Nephron progenitor cell (in vitro differentiated cells): ENCODE measurements at places on chromosomes 4 and X.

DNA sequence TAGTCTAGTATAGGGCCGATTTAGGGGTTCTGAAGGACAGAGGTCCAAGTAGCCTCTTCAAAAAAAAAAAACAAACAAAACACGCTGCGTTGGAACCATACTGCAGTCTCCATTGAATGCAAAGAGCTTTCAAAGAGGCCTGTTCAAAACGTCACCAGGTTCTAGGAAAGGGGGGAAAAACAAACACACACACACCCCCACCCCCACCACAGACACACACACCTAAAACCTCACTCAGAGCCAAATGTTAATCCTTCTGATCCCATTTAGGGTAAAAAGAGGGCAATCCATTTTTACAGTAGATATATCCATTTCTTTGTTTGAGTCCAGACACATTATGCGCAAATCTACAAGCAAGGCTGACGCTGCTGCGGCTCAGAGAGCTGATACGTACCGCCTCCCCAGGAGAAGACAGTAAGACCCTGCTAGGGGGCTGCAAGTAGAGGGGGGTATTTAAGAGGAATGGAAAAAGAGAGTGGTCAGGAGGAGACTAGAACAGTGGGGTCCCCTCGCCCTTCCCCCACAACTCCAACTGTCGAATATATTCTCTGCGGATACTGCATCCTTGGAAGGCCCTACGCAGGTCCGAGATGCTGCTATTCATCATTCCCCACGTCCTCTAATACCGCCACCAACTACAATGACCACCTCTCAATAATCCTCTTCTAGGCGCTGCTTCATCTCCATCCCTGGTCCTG is 1.3 kb downstream of the NKRF start:
- peak overlapping the region; percentile 85 for H3K27ac ChIP-seq
- H3K27me3 ChIP-seq, result peaks cover 27% of the 10 kb centered on the region
- no peak for DNase-seq
- H3K4me3 ChIP-seq, result peak overlapping the region; percentile 95

- peak; percentile 76 for DNase-seq
- H3K4me3 ChIP-seq, result peak overlapping the region; percentile 98
- H3K36me3 ChIP-seq, result no peaks in the 10 kb centered on the region
- H3K27ac ChIP-seq, result peak overlapping the region; percentile 100
- H3K27me3 ChIP-seq, result peaks cover 7% of the 10 kb centered on the region
- H3K4me1 ChIP-seq, result peaks cover 40% of the 10 kb centered on the region
These were observed 570 bp downstream of the WDR44 start for GRCh38 chrX:118346258-118347094.

- H3K27ac ChIP-seq, result no peak overlapping the region
- H3K27me3 ChIP-seq, result peaks cover 21% of the 10 kb centered on the region
- no peaks in the 10 kb centered on the region for H3K36me3 ChIP-seq
- DNase-seq, result no peak
These were observed 24.3 kb upstream of the ZNF330 start for GRCh38 chr4:141196227-141196933.

- H3K4me3 ChIP-seq, result peak overlapping the region; percentile 28
- peaks cover 9% of the 10 kb centered on the region for H3K4me1 ChIP-seq
- DNase-seq, result no peak
- H3K27ac ChIP-seq, result no peak overlapping the region
- peaks cover 60% of the 10 kb centered on the region for H3K27me3 ChIP-seq
These were observed 1.0 kb downstream of the GAB3 start for GRCh38 chrX:154749856-154750255.

GRCh38 chr4:1201851-1202525 is 29.6 kb upstream of the SPON2 start:
- DNase-seq, result no peak
- no peak overlapping the region for H3K4me3 ChIP-seq
- H3K27me3 ChIP-seq, result peaks cover 4% of the 10 kb centered on the region

DNA sequence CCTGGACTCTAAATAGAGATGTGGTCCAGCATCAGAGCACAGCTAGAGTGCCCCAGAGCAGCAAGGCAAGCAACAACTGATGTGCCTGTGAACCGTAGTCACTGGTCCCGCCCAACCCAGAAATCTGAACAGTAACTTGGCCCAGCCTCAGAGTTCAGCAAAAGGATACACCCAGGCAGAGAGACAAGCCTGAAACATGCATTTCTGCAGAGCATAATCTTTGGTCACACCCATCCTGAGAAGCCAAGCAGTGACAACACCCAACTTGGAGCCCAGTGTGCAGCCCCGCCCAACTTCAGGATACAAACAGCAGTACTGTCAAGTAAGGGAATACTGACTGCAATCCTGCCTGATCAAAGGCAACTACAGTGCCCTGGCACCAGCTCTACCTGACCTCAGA is 78.9 kb downstream of the CCDC160 start:
- no peaks in the 10 kb centered on the region for H3K4me1 ChIP-seq
- H3K27me3 ChIP-seq, result no peaks in the 10 kb centered on the region
- H3K36me3 ChIP-seq, result no peaks in the 10 kb centered on the region
- DNase-seq, result no peak

DNA sequence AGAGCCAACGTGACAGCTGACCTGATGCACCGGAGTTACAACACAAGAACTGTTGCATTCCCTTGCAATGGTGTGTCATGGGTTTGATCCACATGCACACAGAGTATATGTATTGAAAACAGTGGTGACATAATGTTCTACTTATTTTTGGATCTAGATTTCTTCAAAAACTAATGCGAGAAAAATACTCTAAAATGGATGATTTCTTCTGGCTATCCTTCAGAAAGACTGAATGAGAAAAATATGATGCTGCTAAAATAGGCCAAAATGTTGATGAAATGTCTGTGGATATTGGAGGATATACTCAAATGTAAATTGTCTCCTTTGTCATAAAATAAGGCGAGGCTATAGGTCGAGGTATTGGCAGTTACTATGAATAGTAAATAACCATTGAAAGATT is 30.4 kb downstream of the LIMCH1 start:
- H3K27me3 ChIP-seq, result no peaks in the 10 kb centered on the region
- H3K4me3 ChIP-seq, result no peak overlapping the region
- H3K27ac ChIP-seq, result no peak overlapping the region
- DNase-seq, result no peak
- H3K36me3 ChIP-seq, result no peaks in the 10 kb centered on the region

DNA sequence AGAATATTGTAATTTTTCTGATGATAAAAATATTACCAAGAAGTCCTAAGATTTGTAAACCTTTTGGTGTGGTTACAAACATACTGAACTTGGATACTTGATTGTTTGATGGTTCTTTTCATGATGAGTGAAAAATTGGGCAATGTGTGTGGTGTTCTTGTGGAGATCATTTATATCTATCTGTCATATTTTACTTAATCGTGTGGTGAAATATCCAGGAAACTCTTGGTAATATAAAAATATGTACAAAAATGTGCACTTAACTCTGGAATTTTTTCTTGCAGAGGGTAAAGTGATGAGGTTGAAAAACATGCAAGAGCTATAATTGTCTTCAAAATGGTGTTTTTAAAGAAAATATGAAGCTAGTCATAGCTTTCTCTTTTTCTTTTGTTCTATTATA is 2.8 kb downstream of the DCUN1D4 start:
- peaks cover 57% of the 10 kb centered on the region for H3K4me1 ChIP-seq
- no peak for DNase-seq
- peaks cover 7% of the 10 kb centered on the region for H3K27me3 ChIP-seq
- peak overlapping the region; percentile 91 for H3K4me3 ChIP-seq
- H3K27ac ChIP-seq, result no peak overlapping the region

DNA sequence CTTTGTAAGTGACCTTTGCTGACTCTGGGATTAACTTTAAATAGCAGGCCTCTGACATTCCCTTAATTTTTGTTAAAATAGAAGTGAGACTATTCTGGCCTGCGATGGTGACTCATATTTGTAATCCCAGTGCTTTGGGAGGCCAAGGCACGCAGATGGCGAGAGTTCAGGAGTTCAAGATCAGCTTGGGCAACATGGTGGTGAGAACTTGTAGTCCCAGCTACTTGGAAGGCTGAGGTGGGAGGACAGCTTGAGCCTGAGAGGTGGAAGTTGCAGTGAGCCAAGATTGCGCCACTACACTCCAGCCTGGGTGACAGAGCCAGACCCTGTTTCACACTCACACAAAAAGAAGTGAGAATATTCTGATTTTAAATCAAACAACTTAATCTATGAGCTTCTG is 27.3 kb downstream of the ZNF330 start:
- H3K27me3 ChIP-seq, result peaks cover 4% of the 10 kb centered on the region
- no peak overlapping the region for H3K4me3 ChIP-seq
- no peak for DNase-seq
- no peaks in the 10 kb centered on the region for H3K36me3 ChIP-seq

- no peaks in the 10 kb centered on the region for H3K4me1 ChIP-seq
- H3K27me3 ChIP-seq, result peaks cover 40% of the 10 kb centered on the region
- no peak overlapping the region for H3K27ac ChIP-seq
- no peaks in the 10 kb centered on the region for H3K36me3 ChIP-seq
These were observed 30.5 kb downstream of the TMEM271 start for GRCh38 chr4:545612-546011.

DNA sequence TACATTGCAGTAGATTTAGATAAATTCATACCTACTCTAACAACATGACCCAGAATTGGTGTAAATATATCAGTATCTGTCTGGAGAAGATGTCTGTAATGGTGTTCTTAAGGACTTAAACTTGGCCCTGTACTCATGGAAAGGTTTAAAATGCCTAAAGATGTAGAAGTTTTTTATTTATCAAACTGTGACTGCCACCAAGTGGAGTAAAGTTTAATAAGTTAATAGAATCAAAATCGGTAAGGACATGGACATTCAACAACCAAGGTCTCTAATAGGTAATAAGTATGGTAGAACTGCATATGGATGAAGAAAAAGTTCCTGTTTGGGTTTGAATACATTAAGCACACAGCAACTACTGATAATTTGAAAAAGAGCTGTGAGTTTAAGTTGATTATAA is 474.0 kb upstream of the NDST3 start:
- no peak for DNase-seq
- no peak overlapping the region for H3K4me3 ChIP-seq
- no peak overlapping the region for H3K27ac ChIP-seq
- H3K4me1 ChIP-seq, result no peaks in the 10 kb centered on the region
- no peaks in the 10 kb centered on the region for H3K36me3 ChIP-seq

GRCh38 chrX:121671649-121672048 is 624.2 kb downstream of the GLUD2 start:
- H3K4me1 ChIP-seq, result no peaks in the 10 kb centered on the region
- H3K4me3 ChIP-seq, result no peak overlapping the region
- H3K27ac ChIP-seq, result no peak overlapping the region

DNA sequence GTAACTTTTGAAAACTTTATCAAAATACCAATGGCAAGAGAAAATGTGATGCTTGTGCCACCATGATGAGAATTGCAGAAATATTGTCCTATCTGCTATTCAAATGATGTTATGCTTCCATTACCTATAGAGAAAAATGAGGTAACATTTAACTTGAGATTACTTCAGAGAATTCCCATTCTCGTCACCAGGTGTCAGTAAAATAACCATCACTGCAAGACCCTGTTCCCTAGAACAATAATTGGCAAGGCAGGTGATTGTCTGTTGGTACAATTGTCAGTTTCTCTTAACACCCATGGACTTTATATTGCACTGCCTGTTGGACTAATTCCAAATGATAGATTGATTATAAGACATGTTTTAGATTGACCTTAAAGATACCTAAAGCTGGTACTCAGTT is 179.9 kb downstream of the GABRG1 start:
- no peaks in the 10 kb centered on the region for H3K4me1 ChIP-seq
- peaks cover 4% of the 10 kb centered on the region for H3K27me3 ChIP-seq
- DNase-seq, result no peak

GRCh38 chr4:62670514-62670913 is 1470.4 kb downstream of the ADGRL3 start:
- no peak overlapping the region for H3K27ac ChIP-seq
- no peak overlapping the region for H3K4me3 ChIP-seq
- DNase-seq, result no peak
- H3K36me3 ChIP-seq, result no peaks in the 10 kb centered on the region
- no peaks in the 10 kb centered on the region for H3K4me1 ChIP-seq
- H3K27me3 ChIP-seq, result no peaks in the 10 kb centered on the region

DNA sequence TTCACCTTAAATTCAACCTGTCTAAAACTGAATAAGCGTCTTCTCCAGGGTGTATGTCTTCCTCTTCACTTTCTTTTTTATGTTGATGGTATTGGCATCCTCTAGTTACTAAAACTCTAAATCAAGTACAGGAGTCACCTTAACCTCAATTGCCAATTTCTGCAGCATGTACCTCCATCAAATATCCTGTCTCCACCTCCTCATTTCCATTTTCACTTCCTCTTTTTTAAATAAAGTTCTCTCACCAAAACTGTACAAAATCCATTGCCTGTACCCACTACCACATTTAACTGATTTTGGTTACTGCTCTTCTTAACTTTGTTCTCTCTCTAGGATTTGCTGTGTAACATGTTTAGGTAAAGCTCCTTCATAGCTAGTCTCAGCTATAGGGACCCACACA is 9.2 kb upstream of the NPFFR2 start:
- DNase-seq, result no peak
- no peak overlapping the region for H3K4me3 ChIP-seq
- H3K27me3 ChIP-seq, result peaks cover 3% of the 10 kb centered on the region
- no peak overlapping the region for H3K27ac ChIP-seq

- no peak overlapping the region for H3K27ac ChIP-seq
- H3K4me3 ChIP-seq, result no peak overlapping the region
- DNase-seq, result peak; percentile 5
These were observed 119.0 kb upstream of the SLC6A14 start for GRCh38 chrX:116317409-116317808.

DNA sequence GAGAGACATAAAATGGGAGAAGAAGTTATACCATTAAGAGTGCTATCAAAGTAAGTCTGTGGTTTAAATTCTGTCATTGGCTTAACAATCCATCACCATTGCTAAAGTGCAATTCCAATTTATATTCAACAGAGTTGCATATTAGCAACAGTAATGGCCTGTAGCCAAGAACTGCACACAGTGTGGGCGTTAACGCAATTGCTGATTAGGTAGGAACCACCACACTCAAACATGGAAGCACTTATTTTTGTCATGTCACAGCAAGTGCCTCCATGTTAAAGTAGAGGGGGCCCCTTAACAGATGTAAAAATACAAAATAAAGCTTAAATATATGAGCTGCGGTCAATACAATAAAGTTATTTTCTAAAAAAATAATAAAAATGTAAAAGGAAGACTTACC is 10.8 kb downstream of the LARP7 start:
- peaks cover 34% of the 10 kb centered on the region for H3K36me3 ChIP-seq
- no peaks in the 10 kb centered on the region for H3K4me1 ChIP-seq
- no peak for DNase-seq
- no peak overlapping the region for H3K27ac ChIP-seq
- H3K4me3 ChIP-seq, result no peak overlapping the region

DNA sequence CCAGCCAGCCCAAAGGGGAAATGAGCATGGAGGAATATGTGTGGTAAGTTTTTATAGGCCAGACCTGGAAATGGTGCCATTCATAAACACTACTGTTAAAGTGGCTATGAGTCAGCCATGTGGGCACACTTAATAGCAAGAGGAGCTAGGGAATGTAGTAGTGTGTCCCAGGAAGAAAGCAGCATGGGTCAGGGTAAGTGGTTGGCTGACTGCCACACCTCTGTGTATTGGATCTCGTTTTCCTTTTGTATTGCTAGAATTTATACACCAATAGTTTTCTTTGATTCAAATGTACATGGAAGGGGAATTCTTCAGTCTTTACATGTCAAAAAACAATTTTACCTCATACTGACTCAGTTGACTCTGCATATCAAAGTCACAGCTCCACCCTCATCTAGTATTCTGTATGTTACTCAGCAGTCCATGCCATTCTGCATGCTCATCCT is 22.9 kb upstream of the SGMS2 start:
- peaks cover 5% of the 10 kb centered on the region for H3K27me3 ChIP-seq
- H3K36me3 ChIP-seq, result no peaks in the 10 kb centered on the region
- no peaks in the 10 kb centered on the region for H3K4me1 ChIP-seq
- no peak overlapping the region for H3K27ac ChIP-seq
- no peak overlapping the region for H3K4me3 ChIP-seq
- DNase-seq, result no peak
